Mammary epithelial cell (primary cell): ENCODE measurements at places on chromosomes 3 and 15. TPM values are rescaled to one million over a fixed set of nuclear protein-coding genes. Genes with fewer than 3 reads are reported as not detected.

Gene ITIH3
- total RNA-seq: not detected in 2 replicates

Gene GOLGA6D
- not detected in 2 replicates for total RNA-seq

Gene PLSCR4
- 9.8 TPM for total RNA-seq

Gene GPR160
- 0.37 and 0.66 TPM in 2 replicates for total RNA-seq
